IPS DF 6.9 (cell line): ENCODE measurements at places on chromosomes 13 and 19.

DNA sequence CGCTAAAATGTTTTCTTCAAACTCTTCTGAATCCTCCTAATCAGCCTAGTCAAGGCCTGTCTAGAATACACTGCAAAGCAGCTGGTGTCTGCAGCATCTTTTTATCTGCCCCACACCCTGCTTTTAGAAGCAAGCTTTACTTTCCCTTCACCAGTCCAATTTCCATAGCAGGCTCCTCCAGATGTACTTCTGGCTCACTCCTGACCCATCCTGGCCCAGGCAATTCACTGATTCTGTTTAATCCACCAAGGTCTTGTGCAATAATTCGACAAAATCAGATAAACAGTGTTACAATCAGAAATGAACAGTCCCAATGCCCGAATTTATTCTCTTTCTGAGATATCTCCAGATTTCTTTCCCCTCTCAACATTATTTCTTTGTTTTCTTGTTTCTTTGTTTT, 415.2 kb upstream of the SGCG start:
- H3K4me3 ChIP-seq = no peak overlapping the region
- H3K4me1 ChIP-seq = no peaks in the 10 kb centered on the region
- no peaks in the 10 kb centered on the region for H3K27me3 ChIP-seq
- no peak overlapping the region for H3K27ac ChIP-seq
- no peaks in the 10 kb centered on the region for H3K36me3 ChIP-seq
- DNase-seq = no peak

- no peak overlapping the region for H3K27ac ChIP-seq
- peak; percentile 66 for DNase-seq
- H3K4me1 ChIP-seq = no peaks in the 10 kb centered on the region
- H3K36me3 ChIP-seq = peaks cover 21% of the 10 kb centered on the region
Measured at GRCh38 chr19:58203814-58204475, 21.1 kb downstream of the ZNF274 start.

GRCh38 chr13:112169941-112170822, 103.2 kb downstream of the SOX1 start:
- peaks cover 3% of the 10 kb centered on the region; the same call in 1 of the 2 replicates for H3K4me1 ChIP-seq
- no peak for DNase-seq
- no peak overlapping the region for H3K4me3 ChIP-seq
- H3K36me3 ChIP-seq = no peaks in the 10 kb centered on the region; the same call in 1 of the 2 replicates
- H3K27ac ChIP-seq = no peak overlapping the region

DNA sequence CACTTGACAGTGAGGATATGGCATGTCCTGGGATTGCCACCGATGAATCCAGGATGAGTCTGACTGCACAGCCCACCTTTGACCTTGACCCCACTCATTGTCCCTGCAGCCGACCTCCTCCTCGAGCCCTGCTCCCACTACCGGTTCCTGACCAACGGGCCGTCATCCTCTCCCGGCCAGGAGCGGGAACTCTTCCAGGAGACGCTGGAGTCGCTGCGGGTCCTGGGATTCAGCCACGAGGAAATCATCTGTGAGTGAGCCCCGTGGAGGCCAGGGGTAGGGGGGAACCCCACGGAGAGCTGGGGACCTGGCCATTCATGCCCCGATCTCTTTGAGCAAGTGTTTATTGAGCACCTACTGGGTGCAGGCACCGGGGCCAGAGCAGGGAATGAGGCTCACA, 28.4 kb downstream of the MYH14 start:
- H3K4me1 ChIP-seq = peaks cover 2% of the 10 kb centered on the region; the same call in 1 of the 2 replicates
- no peak overlapping the region for H3K27ac ChIP-seq
- H3K36me3 ChIP-seq = no peaks in the 10 kb centered on the region
- no peak overlapping the region for H3K4me3 ChIP-seq
- no peaks in the 10 kb centered on the region for H3K27me3 ChIP-seq
- no peak for DNase-seq

DNA sequence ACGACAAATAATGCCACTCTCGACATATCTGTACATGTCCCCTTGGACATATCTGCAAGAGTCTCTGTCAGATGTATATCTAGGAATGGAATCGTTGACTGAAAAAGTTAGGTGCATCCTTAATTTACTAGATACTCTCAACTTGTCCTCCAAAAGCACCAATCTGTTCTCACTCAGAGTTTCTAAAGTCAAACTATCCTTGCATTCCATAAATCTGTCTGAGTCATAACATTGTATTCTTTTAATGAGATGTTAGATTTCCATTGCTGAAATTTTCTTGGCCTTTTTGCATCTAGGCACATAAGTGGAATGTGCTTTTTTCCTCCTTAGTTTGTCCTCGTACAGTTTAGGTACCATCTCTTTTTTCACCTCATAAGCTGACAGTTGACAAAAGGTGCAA, 139.8 kb downstream of the PTPRS start:
- H3K27ac ChIP-seq = no peak overlapping the region
- no peaks in the 10 kb centered on the region for H3K27me3 ChIP-seq
- no peak overlapping the region for H3K4me3 ChIP-seq
- no peak for DNase-seq

DNA sequence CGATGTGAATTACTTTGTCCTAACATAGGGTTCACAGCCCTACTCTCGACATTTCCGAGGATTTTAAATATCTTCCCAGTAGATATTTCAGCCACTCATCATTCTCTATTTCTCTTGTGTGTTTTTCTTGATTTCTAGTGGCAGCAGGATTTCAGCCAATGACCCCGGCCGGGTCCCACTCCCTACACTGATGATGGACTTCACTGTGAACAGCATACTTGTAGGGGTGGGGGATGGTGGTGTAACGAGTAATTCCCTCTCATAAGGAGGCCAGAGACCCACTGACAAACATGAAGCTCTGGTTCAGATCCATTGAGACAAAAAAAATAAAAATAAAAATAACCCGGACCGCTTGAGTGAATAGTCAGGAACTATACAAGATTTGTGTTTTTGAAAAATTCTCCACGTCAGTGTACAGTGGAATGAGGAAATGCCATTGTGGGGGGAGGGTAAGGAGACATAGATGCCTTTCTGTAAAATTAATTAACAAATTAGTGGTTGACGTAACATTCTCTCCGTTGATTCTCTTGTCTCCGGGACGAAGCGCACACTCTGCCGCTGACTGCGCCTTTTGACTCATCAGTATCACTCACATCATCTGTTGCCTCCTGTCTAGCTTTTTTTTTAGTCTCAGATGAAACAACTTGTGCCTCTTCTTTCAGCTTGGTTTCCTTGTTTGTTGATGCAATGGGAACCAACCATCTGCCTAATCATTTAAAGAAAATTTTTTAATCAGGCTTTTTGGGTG, 48.8 kb upstream of the IRS2 start:
- H3K4me1 ChIP-seq = no peaks in the 10 kb centered on the region
- no peak for DNase-seq
- H3K27ac ChIP-seq = no peak overlapping the region
- H3K4me3 ChIP-seq = no peak overlapping the region
- no peaks in the 10 kb centered on the region for H3K27me3 ChIP-seq

- no peaks in the 10 kb centered on the region for H3K27me3 ChIP-seq
- H3K4me1 ChIP-seq = peaks cover 14% of the 10 kb centered on the region
- DNase-seq = no peak
- no peak overlapping the region for H3K4me3 ChIP-seq
- no peak overlapping the region for H3K27ac ChIP-seq
- peaks cover 25% of the 10 kb centered on the region for H3K36me3 ChIP-seq
Measured at GRCh38 chr19:1268226-1269064, 687 bp upstream of the CIRBP start.

GRCh38 chr13:39496506-39496905, 106.5 kb downstream of the LHFPL6 start:
- H3K4me1 ChIP-seq = peaks cover 6% of the 10 kb centered on the region; the same call in 1 of the 2 replicates
- no peak overlapping the region for H3K27ac ChIP-seq
- H3K27me3 ChIP-seq = no peaks in the 10 kb centered on the region
- no peak for DNase-seq
- no peaks in the 10 kb centered on the region for H3K36me3 ChIP-seq

GRCh38 chr13:67134417-67135129, 95.6 kb downstream of the PCDH9 start:
- H3K36me3 ChIP-seq = no peaks in the 10 kb centered on the region
- no peak overlapping the region for H3K4me3 ChIP-seq
- no peaks in the 10 kb centered on the region for H3K27me3 ChIP-seq
- no peak overlapping the region for H3K27ac ChIP-seq
- no peak for DNase-seq
- no peaks in the 10 kb centered on the region for H3K4me1 ChIP-seq

DNA sequence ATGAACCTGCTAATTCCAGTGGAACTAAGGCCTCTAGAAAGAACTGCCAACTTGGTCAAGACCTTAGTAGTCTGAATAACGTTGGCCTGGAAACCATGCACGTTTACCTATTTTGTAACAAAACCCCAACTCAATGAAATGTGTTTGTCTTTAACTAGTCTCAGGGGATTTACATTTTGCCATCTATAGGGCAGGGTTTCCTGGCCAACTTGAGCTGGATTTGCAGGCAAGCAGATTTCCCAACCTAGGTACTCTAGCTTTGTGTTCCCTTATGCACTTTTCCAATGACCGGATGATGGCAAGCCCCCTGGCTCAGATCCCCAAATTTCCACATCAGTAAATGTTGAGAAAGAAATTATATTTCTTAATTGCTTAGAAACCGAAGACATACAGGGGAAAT, 114.5 kb downstream of the IRS2 start:
- H3K27me3 ChIP-seq = no peaks in the 10 kb centered on the region
- H3K27ac ChIP-seq = no peak overlapping the region
- DNase-seq = no peak
- no peak overlapping the region for H3K4me3 ChIP-seq
- H3K36me3 ChIP-seq = no peaks in the 10 kb centered on the region

- no peak for DNase-seq
- H3K36me3 ChIP-seq = no peaks in the 10 kb centered on the region
- H3K27ac ChIP-seq = no peak overlapping the region
- no peaks in the 10 kb centered on the region for H3K27me3 ChIP-seq
Measured at GRCh38 chr19:18828786-18829185, 3.0 kb upstream of the UPF1 start.

DNA sequence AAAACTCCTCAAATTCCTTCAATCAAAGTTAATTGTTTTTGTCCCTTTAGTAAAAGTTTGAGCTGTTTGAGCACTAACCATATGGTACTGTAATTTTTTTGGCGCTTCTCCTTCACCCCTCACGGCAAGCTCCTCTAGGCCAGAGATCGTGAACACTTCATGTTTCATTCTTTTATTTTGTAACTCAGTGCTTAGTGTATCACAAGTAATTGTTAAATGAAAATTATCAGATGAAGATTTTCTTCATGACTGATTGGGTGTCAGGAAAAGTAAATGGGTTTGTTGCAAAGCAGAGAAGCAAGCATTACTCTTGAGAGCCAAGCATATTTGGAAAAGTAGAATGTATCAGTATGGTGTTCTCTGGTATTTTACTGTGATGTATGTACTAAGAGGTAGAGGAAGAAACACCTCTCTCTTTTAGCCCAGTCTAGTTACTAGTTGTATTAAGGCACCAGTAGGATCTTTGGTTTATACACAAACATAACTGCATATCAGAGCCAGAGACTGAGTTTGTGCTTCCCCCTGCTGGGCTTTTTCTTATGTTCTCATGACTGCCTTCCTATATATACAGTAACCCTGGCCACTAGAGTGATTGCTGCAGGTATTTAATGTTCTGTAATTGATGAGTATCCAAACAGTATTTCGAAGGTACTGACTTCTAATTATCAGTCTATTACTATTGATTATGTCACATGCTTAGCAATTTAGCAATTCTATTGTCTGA, 202.3 kb upstream of the KLHL1 start:
- no peak overlapping the region for H3K4me3 ChIP-seq
- H3K4me1 ChIP-seq = no peaks in the 10 kb centered on the region
- H3K36me3 ChIP-seq = no peaks in the 10 kb centered on the region
- H3K27ac ChIP-seq = no peak overlapping the region

DNA sequence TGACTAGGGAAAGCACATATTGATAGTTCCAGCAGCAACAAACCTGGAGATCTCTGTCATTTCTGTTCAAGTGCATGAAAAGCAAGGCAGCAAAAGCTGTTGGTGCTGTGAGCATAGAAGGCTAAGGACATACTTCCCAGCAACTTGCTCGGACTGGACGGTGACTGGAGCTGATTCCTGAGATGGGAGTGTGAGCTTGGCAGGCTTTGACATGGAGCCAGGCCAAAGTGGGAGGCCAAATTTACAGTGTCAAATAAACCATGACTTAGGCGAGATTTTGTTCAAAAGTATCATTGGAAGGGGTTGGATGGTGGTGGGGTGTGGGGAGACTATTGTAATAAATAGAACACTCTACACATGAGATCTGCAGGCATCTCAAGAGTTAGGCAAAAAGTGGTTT, 5.9 kb upstream of the ARGLU1 start:
- H3K36me3 ChIP-seq = no peaks in the 10 kb centered on the region
- H3K4me3 ChIP-seq = no peak overlapping the region
- no peaks in the 10 kb centered on the region; the same call in 1 of the 2 replicates for H3K4me1 ChIP-seq
- no peaks in the 10 kb centered on the region for H3K27me3 ChIP-seq
- no peak overlapping the region for H3K27ac ChIP-seq
- DNase-seq = no peak

GRCh38 chr13:39306639-39307589, 268.7 kb downstream of the NHLRC3 start:
- H3K4me3 ChIP-seq = no peak overlapping the region
- H3K36me3 ChIP-seq = no peaks in the 10 kb centered on the region
- H3K27ac ChIP-seq = no peak overlapping the region
- no peaks in the 10 kb centered on the region for H3K4me1 ChIP-seq

- peak overlapping the region; percentile 65 for H3K4me3 ChIP-seq
- H3K27me3 ChIP-seq = no peaks in the 10 kb centered on the region
- no peak overlapping the region for H3K27ac ChIP-seq
- peak; percentile 87 for DNase-seq
Measured at GRCh38 chr19:1507763-1508506, 4.9 kb downstream of the ADAMTSL5 start.

GRCh38 chr13:76887076-76887563, 915 bp upstream of the KCTD12 start:
- no peaks in the 10 kb centered on the region for H3K36me3 ChIP-seq
- DNase-seq = no peak
- no peaks in the 10 kb centered on the region for H3K4me1 ChIP-seq
- no peak overlapping the region for H3K27ac ChIP-seq

- H3K27me3 ChIP-seq = peaks cover 18% of the 10 kb centered on the region; the same call in 1 of the 2 replicates
- peaks cover 2% of the 10 kb centered on the region; the same call in 1 of the 2 replicates for H3K4me1 ChIP-seq
- H3K27ac ChIP-seq = no peak overlapping the region
- no peaks in the 10 kb centered on the region for H3K36me3 ChIP-seq
Measured at GRCh38 chr13:102402290-102402689, 442 bp upstream of the FGF14 start.

DNA sequence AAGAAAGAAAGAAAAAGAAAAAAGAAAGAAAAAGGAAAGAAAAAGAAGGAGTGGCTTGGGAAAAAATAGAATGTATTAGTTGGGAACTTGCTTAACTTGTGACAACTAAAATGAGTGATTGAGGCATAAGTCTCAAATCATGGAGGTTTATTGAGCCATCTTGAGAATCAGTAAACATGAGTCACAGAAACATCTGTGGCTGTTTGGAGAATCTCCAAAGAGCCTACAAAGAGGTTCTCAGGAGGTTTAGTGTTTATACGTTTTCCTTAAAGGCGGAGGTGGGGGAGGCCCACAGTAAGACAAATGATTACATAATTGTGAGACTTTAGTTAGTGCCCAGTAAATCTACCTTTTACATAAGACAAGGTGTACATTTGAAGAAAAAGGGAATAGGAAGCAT, 38.6 kb downstream of the WDR87 start:
- 0 out of 2 replicates have a peak, but pooled peaks cover 1% of the 10 kb centered on the region for H3K4me1 ChIP-seq
- H3K36me3 ChIP-seq = no peaks in the 10 kb centered on the region
- DNase-seq = no peak
- no peak overlapping the region for H3K27ac ChIP-seq
